GM19239 (cell line): ENCODE measurements at places on chromosomes 6 and 20.

GRCh38 chr6:89313006-89313405, 2.1 kb downstream of the GABRR2 start:
- no peak for DNase-seq

GRCh38 chr6:92564376-92564775, 855.0 kb downstream of the EPHA7 start:
- DNase-seq, result no peak

- DNase-seq, result no peak
Measured at GRCh38 chr6:52454556-52454955, 34.4 kb downstream of the EFHC1 start.

GRCh38 chr6:34240329-34241248, 3.9 kb downstream of the HMGA1 start:
- DNase-seq, result no peak

- no peak for DNase-seq
Measured at GRCh38 chr20:15245896-15246295, 908.5 kb upstream of the FLRT3 start.

DNA sequence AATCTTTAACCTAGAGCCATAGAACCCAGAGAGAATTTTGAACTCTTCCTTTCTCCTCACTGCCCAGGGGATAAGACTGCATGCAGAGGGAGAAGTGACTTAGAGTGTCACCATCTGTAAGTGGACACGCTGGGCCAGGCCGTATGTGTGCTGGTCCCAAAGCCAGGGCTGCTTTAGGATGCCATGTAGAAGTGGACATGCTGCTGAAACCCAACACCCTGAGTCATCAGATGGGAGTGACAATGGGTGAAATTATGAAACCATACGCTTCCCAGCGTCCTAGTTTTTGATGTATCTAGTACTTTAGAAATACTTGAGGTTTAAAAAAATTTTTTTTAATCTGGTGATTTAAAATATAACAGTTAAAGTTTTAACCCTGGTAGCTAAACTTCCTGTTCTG, 191.1 kb downstream of the FNDC1 start:
- DNase-seq, result no peak

DNA sequence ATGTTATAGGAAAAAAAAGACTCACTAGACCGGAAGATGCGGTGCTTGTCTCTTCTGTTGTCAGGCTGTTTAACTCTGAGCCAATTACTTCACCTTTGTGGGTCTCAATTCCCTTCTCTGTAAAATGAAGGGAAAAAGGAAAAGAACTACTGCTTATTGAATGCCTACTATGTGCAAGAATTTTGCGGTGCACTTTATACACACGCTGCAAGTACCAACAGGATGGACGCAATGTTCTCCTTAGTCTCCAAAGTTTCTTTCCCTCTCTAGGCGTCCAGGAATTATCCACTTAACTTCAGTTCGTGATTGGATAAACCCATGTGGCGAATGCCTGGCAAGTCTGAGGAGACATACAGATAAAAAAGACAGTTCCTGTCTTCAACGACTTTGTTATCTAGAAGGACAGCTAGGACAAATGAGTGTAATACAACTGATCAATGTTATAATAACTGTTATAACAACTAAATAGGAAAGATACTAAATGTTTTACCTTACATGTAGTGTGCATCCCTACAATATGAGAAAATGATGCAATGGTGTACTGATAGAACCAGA, 69.0 kb upstream of the JARID2 start:
- DNase-seq, result no peak

GRCh38 chr6:157790548-157791160, 32.4 kb upstream of the SNX9 start:
- DNase-seq, result no peak

DNA sequence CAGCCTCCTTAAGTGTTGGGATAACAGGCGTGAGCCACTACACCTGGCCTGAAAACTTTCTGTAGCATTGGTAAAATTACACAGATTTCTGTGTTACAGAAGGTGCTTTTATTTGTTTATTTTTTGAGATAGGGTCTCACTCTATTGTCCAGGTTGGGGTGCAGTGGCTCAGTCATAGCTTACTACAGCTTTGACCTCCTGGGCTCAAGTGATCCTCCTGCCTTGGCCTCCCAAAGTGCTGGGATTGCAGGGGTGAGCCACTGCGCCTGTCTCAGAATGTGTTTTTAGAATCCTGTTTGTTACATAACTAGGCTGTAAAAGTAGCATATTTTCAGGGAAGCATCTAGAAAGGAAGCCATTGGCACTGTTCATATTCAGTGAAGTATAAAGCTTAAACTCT, 16.9 kb upstream of the BLTP3A start:
- no peak for DNase-seq

GRCh38 chr20:14951707-14952418, 614.5 kb upstream of the FLRT3 start:
- no peak for DNase-seq

DNA sequence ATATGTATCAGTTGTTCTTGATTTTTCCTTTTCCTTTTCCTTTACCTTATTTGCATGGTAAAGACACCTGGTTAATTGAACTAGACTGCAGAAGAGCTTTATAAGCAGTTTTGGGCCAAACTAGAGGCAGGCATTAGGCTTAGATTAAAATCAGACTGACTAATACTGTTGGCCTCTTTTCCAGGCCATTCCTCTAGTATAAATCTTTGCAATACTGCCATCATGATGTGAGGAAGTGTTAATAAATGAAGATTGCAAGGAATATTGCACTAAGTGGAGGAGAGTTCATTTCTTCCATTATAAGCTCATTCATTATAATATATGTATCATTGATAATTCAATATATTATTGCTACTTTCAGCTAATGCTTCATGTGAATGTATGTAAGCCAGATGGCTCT, 163.8 kb downstream of the MMUT start:
- DNase-seq, result no peak

DNA sequence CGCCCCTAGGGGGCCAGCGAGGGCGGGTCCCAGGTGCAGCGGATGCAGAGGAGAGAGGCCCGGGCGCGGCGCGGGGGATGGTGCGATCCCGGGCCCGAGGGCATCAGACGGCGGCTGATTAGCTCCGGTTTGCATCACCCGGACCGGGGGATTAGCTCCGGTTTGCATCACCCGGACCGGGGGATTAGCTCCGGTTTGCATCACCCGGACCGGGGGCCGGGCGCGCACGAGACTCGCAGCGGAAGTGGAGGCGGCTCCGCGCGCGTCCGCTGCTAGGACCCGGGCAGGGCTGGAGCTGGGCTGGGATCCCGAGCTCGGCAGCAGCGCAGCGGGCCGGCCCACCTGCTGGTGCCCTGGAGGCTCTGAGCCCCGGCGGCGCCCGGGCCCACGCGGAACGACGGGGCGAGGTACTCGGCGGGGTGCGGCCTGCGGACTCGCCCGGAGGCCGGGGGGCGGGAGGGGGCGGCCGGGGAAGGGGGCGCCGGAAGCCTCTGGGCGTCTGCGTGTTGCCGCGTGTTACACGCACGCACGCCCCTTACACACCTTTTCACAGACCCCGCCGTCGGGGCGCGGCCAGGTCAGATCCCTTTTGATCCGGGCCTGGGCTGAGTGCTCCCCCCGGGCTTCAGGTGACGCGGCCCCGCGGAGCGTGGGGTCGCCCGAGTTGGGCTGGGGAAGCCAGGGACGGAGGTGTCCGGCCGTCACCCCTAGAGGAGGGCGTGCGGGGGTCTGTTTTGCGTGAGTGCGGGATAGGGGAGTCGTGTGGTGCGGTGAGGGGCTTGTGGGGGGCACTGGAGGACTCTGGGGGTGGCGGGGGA, 412 bp downstream of the TRIB3 start:
- peak; percentile 57 for DNase-seq

GRCh38 chr6:137541534-137542063, 47.4 kb upstream of the OLIG3 start:
- no peak for DNase-seq

DNA sequence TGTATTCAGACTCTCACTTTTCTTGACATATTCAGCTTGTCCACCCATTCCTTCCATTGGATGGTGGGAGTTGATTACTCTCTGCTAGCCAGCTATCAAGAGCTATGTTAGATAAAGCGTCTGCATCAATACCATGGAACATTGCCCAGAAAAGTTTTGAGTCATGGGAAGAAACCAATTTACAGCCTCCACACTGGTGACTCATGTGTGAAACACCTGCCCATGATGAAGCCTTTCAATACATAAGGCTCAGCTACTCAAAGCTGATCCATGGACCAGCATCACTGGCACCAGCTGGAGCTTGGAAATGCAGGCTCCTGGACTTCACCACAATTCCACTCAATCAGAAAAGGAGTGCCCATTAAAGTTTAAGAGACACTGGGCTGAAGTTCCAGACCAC, 16.1 kb downstream of the PLA2G7 start:
- DNase-seq, result no peak
